ENCODE measurements at places on chromosomes 5 and 9. TPM values are rescaled to one million over a fixed set of nuclear protein-coding genes. Genes with fewer than 3 reads are reported as not detected.

Gene PGM5
- polyA plus RNA-seq = not detected

Gene TMED9
- 239 TPM for polyA plus RNA-seq

Gene ELP1
- polyA plus RNA-seq = 25.4 TPM

Gene SOWAHA
- 0.06 TPM for polyA plus RNA-seq

Gene GPRIN1
- 6.1 TPM for polyA plus RNA-seq

Gene PCDHGB1
- polyA plus RNA-seq = 1.3 TPM

Gene PIK3R1
- 5.5 TPM for polyA plus RNA-seq

Gene RALGPS1
- 5.0 TPM for polyA plus RNA-seq

Gene TLE4
- 14.3 TPM for polyA plus RNA-seq

Gene NFIB
- 10.7 TPM for polyA plus RNA-seq

Gene QRFP
- polyA plus RNA-seq = not detected

Gene HSPA5
- 245 TPM for polyA plus RNA-seq

Gene PDLIM4
- 0.20 TPM for polyA plus RNA-seq

Gene MELK
- polyA plus RNA-seq = 68.6 TPM

Gene CTXN3
- not detected for polyA plus RNA-seq

Gene OR1J4
- not detected for polyA plus RNA-seq

Gene ZBTB26
- 4.0 TPM for polyA plus RNA-seq

Gene CCDC171
- 1.0 TPM for polyA plus RNA-seq

Gene FOXI1
- polyA plus RNA-seq = not detected

Gene CEP120
- polyA plus RNA-seq = 9.7 TPM

Gene GHR
- 0.03 TPM for polyA plus RNA-seq

Gene ITGA2
- 8.5 TPM for polyA plus RNA-seq

Gene KIF4B
- polyA plus RNA-seq = 0.11 TPM

Gene SOHLH1
- not detected for polyA plus RNA-seq

Gene SLC34A3
- 0.04 TPM for polyA plus RNA-seq

Gene FOXD4L6
- polyA plus RNA-seq = not detected

Gene ANKRD55
- polyA plus RNA-seq = 0.05 TPM

Gene SIT1
- not detected for polyA plus RNA-seq

Gene LAMC3
- 1.5 TPM for polyA plus RNA-seq

Gene WNT8A
- polyA plus RNA-seq = not detected

Gene SH2D3C
- polyA plus RNA-seq = 0.04 TPM

Gene OMD
- not detected for polyA plus RNA-seq

Gene TRMO
- polyA plus RNA-seq = 13.1 TPM

All from A549 (cell line).